Bone marrow (tissue), 2 donors: ENCODE measurements at places on chromosomes 5 and 9.

DNA sequence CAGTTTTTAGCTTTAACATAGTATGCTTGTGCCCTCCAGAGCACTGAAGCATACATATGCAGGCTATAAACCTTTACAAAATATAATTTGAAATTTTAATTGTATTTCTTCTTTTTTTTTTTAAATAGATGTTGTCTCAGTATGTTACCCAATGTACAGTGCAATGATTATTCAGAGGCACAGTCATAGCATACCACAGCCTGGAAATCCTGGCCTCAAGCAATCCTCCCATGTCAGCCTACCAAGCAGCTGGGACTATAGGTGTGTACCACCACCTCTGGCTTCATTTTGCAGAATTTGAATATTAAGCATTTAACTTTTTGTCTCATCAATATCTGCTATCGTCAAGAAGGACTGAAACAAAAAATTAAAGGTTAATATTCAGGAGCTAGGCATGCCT is 16.9 kb upstream of the ZNF782 start:
- DNase-seq = no peak

GRCh38 chr5:142973932-142974331 is 203.8 kb downstream of the ARHGAP26 start:
- no peak for DNase-seq

DNA sequence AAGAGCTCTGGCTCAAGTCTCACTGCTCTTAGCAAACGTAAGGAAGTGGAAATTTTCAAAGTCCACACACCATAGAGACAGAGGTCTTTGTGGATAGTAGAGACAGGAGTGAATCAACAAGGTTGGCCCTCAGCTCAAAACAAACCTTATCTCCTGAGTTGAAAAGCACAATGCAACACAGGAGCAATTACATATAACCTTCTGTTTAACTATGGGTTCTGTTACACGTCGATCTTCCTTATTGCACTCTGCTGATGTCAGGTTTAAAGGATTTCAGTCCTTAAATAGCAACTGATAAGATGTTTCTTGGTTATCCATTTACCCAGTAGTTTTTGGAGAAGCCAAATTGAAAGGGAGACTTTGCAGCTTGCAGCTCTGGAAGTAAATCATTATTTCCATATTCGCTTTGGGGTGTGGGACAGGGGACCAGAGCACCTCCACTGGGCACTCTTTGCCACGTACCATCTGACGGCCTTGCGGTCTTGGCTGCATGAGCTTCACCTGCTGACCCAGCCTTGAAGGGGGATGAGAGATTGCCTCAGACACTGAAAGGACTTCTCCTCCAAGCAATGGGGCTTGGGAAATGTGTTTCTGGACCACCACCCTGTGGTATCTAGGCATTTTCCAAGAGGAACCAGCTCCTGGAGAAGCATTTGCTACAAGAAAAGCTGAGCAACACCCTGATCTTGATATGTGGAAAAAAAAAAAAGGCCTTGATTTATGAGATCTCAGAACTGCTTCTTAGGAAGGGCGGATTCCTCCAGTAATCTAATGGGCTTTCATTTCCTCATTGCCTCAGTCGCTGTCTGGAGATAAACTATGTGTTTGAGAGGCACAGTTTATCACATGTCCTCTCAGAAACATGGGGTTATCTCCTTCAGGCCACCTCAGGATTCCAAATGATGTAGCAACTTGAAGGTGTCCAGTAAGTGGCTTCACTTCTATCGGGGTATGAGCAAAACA is 56.2 kb upstream of the ZNF622 start:
- DNase-seq = no peak

DNA sequence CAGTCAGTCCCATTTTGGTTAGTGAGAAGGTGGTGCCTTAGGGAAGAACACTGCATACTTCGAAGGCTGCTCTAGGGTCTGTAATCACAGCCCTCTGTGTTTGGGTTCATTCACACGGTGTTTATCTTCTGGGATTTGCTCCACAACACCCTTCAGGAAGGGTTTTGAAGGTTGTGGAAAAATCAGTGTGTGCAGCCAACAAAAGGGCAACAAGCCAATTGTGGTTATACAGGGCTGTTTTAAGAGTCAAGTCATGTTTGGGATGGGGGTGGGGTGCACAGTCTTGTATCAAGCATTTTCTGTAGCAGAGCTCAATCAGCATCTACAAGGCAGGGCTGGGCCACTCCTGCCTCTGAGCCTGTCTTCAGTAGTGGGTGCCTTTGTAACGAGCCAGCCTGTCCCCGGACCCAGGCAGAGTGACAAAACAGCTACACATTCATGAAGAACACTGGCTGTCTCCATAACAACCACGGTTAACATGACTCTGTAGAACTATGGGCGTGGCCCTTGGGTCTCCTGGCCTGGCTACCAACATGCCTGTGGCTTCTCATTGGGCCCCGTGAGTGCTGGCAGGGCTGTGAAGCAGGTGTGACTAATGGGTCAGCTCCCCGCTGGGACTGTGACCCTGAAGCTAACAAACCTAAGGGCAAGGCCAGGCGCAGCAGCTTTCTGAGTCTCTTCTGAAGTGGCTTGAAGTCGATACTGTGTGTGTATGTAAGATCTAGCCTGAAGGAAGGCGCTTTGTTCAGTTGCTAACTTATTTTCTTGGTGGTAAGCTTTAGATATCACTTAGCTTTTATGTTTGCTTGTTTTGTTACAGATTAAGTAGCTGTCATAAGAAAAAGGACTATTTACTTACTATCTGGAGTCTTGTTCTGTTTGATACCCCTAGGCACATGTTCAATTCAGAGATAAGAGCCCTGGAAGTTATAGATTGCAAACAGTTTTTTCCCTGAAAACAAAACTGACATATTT is 27.9 kb upstream of the GOLM1 start:
- DNase-seq = no peak

DNA sequence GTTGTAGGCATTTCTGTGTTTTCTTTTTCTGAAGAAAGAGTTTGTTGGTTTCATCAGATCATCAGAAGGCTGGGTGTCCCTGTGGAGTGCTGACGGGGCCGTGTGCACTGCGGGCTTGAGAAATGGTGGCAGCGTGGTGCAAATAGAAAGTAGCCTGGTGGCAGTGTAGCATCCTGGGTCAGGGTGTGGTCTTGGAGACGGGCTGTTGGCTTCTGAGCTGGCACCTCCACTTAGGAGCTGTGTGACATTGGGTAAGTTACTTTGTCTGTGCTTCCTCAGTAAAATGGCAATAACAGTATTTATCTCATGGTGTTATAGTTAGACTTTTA is 10.0 kb upstream of the NDST1 start:
- DNase-seq = no peak

DNA sequence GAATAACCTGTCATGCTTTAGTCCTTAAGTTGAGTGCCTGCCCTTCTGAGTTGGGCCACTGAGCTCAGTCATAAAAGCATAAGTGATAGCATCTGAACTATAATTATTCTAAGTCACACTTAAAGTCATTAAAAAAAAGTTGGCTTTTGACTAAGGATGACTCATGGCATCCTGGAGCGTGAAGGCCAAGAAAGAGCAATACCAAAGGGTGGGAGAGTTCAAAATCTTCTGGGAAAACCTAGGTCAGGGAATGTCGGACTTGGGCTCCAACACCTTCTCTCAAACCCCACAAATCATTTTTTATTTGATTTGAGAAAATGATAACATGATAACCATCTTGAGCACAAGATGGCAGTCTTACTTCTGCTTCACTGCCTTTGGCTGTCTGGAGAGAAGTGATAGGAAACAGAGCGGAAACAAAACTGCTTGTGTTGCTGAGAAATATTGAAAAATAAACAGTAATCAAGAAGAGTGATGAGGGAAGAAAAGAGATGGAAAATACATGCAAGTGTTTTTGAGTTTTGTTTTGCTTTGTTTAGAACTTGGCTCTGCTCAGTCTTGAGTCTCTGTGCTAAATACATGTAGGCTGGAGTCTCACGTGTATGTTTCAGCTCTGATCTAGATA is 16.9 kb upstream of the NTRK2 start:
- DNase-seq = no peak

GRCh38 chr5:132953710-132954109 is 9.7 kb downstream of the AFF4 start:
- DNase-seq = no peak

DNA sequence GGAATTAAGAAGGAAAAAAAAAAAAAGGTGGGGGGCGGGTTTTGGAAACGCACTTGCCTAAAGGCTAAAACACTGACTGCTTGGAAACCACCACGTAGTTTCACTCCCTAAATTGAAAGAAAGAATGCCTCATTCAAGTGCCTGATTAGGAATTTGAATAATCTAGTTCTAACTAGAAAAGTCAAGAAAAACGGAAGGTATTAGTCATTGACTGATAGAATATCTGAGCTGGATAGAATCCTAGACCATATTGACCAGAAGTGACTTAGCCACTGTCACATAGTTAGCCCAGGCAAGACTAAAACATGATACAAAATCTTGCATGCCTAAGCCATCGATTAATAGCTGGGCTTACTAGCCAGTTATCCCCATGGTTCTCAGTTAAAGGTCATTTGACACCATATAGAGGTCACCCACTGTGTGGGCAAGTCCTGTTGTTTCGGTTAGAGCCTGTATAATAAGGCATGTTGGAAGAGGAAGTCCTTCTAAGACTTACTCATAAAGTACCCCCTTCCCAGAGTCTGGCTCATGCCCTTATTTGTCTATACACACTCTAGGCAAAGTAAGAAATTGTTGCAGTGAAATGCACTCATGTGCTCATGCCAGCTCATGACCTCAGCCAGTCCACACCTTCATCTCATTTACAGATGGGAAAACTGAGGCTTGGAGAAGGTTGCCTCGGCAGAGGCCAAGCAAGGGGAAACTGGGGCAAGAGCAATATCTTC is 40.2 kb downstream of the SH3RF2 start:
- no peak for DNase-seq

DNA sequence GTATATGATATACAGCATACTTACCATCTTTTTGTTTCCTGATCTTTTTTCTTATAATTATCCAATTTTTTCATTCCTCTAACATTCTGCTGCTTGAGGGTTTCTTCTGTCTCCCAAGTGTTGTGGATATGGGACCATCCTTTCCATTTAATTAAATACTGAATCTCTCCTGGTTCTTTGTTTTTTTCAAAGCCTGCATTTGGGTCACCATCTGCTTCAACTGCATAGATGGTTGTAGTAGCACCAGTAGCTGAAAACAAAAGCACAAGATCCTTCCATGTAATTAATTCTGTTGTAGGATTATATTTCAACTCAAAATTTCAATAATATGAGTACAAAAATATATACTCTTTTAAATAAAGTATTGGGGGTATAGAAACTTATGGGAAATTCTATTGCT is 29.4 kb downstream of the CHD1 start:
- DNase-seq = no peak

- no peak for DNase-seq
Measured at GRCh38 chr9:135718616-135719015, 16.6 kb downstream of the KCNT1 start.

DNA sequence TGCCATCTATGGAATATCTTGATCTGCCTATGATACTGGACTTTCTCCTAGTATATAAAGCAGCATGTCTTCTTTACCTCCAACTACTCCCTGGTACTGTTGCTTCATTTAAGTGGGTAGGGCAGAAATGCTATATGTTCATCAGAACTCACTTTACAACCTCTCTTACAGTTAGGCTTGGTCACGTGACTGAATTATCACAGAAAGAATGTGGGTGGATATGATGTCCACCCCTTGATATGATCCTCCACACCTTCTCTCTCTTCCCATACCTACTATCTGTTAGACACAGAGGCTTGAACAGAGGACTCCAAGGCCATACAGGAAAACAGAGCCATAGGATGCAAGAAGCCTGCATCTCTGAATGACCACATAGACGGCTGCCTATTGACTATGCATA is 19.8 kb downstream of the CRHBP start:
- no peak for DNase-seq

DNA sequence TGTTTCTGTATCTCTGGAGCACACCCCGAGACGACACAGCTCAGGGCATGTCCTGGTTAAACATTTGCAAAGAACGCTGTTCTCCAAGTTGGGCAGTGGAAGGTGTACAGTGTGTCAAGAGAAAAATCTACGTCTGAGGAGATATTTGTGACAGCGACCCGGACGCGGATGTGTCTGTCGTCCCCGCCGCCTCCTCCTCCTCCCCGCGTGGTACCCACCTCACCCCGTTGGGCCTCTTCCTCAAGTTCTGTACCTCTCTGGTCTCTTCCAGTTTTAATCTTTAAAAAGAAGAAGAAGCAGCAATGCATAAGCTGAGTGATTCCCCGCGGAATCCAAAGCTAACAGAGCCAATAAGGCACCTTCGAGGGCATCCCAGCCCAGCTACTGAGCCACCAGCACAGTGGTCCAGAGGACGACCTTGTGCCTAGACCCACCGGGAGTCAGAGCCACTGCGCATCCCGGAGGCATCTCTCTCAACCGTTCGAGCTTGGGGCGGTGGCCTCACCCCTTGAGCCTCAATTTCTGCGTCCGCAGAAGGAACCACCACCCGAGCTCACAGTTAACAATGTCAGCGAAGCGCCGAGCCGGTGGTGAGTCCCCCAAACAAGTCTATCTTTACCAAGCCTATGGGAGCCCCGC is 467 bp downstream of the C9orf78 start:
- DNase-seq = no peak

GRCh38 chr5:56813302-56813701 is 2.0 kb upstream of the MAP3K1 start:
- no peak for DNase-seq

GRCh38 chr5:91443761-91444467 is 60.8 kb upstream of the ARRDC3 start:
- DNase-seq = no peak

GRCh38 chr5:141785135-141785534 is 93.1 kb downstream of the PCDH1 start:
- DNase-seq = no peak

DNA sequence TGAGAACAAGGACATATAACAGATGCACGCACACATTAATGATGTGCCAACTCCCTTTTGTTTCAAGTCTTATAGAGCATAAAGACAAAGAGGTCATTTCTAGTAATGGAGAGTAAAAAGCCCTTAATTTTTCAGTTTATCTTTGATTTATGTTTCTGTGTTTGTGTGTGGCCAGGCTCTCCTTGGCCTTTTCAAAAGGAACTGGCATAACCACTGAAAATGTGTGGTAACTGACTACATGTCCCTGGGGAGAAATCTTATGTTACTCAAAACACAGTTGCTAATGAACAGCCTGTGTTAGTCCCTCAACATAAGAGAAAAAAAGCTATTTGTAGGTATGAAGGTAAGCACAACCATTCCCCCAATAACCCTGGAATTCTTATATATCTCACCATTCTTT is 47.6 kb upstream of the SHOC1 start:
- no peak for DNase-seq

- DNase-seq = no peak
Measured at GRCh38 chr9:91346644-91347043, 15.1 kb downstream of the AUH start.

DNA sequence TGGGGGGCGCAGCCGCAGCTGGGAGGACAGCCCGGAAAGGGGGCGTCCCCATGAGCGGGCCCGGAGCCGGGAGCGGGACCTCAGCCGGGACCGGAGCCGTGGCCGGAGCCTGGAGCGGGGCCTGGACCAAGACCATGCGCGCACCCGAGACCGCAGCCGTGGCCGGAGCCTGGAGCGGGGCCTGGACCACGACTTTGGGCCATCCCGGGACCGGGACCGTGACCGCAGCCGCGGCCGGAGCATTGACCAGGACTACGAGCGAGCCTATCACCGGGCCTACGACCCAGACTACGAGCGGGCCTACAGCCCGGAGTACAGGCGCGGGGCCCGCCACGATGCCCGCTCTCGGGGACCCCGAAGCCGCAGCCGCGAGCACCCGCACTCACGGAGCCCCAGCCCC is 47.0 kb downstream of the TJP2 start:
- no peak for DNase-seq
